Activated CD4-positive, alpha-beta T cell treated with anti-CD3 and anti-CD28 coated beads for 36 hours (primary cell): ENCODE measurements at places on chromosomes 11 and 22.

GRCh38 chr11:77884186-77884828 lies 63.4 kb downstream of the AAMDC start:
- no peak for DNase-seq

GRCh38 chr11:6431861-6432260 lies 8.9 kb downstream of the HPX start:
- no peak for DNase-seq

DNA sequence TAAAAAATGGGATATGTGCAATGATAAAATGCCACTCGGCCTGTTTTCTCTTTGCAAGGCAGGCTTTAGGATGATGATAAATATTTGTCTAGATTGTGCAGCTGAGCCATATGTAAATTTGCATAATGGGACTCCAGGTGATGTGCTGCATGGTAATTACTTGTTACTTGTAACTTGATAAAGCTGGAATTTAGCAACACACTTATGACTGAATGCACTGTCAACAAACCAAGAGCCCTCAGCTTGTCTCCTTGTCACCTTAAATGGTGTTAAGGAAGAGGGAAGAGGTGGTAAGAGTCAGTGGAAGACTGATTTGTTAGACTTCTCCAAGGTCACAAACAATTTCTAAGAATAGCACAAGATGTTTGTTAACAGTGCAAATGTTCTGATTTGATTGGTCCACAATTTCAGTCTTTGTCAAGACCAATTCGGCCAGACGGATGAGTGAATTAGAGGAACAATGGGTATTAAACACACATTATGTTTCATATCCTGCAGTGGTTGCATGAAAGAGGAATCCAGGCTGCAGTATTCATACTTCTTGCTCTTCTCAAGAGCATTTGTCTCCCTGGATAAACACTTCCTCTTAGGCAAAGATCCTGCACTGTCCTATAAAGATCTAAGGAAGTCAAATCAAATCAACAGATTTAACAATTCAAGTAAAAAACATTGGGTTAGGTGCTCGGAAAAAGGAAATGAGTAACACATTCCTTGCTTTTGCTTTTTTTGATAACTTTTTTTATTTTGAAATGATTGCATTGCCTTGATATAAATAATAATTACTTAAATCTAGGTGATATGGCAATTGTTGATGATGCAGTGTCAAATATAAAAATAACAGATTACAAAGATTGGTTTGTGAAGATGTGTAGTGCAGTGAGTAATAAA lies 448.3 kb upstream of the DDI1 start:
- no peak for DNase-seq

- DNase-seq: no peak
Observed at GRCh38 chr11:69601011-69601975, 39.7 kb upstream of the CCND1 start.

GRCh38 chr11:2399488-2400068 lies 972 bp upstream of the TSSC4 start:
- DNase-seq: peak; percentile 48

GRCh38 chr11:35911616-35912165 lies 32.2 kb upstream of the LDLRAD3 start:
- no peak for DNase-seq

GRCh38 chr11:13262096-13262495 lies 15.5 kb upstream of the BMAL1 start:
- DNase-seq: no peak

DNA sequence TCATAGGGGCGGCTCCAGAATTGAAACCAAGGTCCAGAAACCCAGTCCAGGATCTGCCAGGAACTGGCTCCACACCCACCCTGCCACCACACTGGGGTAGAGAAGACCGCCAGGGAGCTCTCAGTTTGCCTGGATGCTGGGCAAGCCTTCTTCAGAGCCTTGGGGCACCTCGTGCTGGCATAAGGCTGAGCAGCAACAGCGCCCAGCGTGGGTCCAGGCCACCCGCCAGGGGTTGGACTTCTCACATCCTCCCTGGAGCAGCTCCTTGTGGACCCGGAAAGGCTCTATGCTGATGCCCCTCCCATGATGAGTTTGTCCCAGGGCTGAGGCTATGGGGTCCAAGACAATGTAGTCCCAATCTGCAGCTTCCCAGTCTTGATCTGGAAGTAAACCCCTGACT lies 29.7 kb downstream of the ALX4 start:
- no peak for DNase-seq

GRCh38 chr11:40291741-40292140 lies 1167.7 kb downstream of the LRRC4C start:
- DNase-seq: no peak

GRCh38 chr22:26483439-26484359 lies at the start of the genes HPS4 and SRRD:
HPS4 (minus strand) TSS chr22:26483783; CDS start chr22:26481762, 2,021 bp downstream.
SRRD (plus strand) TSS chr22:26483877; CDS start chr22:26483891, 14 bp downstream.
- peak; percentile 95 for DNase-seq

DNA sequence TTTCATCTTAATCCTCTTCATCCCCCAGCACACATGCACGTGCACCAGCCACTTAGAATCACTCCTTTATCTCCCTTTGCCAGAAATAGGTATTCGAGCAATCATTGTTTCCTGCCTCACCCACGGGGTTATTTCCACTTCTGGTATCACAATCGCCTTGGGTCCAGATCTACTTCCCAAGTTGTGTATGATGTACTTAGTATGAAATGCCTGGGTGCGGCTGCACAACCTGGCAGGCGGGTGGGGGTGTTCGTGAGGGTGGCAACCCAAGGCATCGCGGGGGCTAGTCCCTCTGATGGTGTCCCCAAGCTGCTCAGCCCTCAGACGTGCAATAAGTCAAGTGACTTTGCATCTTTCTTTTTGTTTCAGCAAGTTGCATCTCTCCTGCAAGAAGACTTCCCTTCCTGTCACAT lies 475.6 kb downstream of the MIAT start:
- no peak for DNase-seq

GRCh38 chr11:9955391-9955790 lies 291.5 kb downstream of the SWAP70 start:
- DNase-seq: no peak

- no peak for DNase-seq
Observed at GRCh38 chr22:39621826-39622225, 51.3 kb downstream of the CACNA1I start.

- no peak for DNase-seq
Observed at GRCh38 chr22:46588279-46589140, 31.7 kb upstream of the GRAMD4 start.

- no peak for DNase-seq
Observed at GRCh38 chr11:134512061-134512460, 100.0 kb upstream of the B3GAT1 start.

DNA sequence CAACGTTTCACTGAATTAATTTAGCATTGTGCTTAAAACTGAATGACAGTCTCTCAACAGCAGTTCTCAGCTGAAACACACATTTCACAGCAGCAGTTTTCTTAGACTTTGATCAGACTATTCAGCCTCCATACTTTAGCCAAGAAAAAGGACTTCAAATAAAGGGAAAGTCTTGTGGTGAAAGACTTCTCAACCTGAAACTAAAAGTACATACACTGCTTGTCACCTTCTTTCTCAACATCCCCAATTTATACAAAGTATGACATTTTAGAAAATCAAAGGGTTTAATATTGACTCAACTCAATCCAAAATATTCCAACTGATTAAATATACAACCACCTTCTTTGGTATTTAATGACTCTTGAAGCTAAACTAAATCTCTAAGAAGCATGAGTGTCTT lies 419.0 kb downstream of the LRRC4C start:
- no peak for DNase-seq

- DNase-seq: no peak
Observed at GRCh38 chr11:103465555-103466140, 356.4 kb downstream of the DYNC2H1 start.

DNA sequence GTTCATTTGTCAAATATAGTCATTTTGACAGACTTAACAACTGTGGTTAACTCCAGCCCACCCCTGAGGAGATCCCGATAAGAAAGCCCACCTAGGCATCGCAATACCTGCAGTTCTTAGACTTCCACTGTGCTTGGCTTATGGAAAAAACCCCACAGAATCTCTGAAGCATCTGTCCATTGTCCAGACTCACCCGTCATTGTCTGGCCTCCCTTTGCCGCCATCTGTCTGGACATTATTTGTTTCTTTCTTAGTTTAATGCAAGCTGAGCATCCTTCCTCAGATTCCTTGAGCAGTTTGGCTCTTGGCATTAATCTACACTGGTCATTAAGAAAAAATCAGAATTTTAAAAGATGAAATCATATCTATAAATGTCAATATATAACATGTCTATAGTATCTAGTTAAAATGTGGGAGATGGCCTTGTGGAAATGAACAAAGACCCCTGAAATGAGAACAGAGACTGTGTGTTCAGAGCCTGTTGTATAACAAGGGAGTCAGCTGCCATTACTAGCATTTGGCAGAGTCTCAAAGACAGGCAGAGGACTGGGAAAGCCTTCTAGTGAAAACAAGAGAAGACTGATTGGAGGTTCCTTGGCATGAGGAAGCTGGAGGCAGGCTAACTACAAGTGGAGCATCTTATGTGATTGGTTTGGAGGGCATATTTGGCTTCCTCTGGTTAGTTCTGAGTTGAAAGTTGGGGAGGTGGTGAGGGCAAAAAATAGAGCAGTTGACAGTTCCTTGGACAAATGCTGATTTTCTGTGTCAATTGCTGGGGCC lies 80.4 kb downstream of the SPON1 start:
- DNase-seq: no peak

GRCh38 chr11:30159546-30159945 lies 71.3 kb upstream of the FSHB start:
- no peak for DNase-seq

DNA sequence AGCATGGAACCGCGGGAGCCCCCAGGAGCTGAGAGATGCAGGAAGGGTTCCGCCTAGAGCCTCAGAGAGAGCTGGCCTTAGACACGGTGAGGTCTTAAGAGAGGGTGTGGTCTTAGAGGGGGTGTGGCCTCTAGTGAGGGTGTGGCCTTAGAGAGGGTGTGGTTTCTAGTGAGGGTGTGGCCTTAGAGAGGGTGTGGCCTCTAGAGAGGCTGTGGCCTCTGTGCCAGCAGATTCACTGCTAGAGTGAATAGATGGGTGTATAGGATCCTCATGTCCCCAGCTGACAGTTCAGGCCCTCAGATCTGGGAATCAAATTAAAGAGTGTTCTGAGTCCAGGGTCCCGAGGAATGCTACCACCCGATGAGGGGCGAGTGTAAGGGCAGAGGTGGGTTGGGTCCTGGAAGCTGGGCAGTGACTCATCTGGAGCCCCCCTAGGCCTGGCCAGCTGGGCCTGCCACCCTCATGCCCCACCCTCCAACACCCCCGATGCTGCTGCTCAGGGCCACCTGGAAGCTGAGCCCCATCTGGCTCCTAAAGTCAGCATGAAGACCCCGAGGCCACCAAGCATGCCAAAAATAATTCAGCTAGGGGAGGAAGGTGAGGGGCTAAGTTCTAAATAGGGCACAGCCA lies 49.5 kb downstream of the IGF2 start:
- peak; percentile 66 for DNase-seq

- DNase-seq: no peak
Observed at GRCh38 chr11:31802609-31802989, 8.5 kb downstream of the PAX6 start.

DNA sequence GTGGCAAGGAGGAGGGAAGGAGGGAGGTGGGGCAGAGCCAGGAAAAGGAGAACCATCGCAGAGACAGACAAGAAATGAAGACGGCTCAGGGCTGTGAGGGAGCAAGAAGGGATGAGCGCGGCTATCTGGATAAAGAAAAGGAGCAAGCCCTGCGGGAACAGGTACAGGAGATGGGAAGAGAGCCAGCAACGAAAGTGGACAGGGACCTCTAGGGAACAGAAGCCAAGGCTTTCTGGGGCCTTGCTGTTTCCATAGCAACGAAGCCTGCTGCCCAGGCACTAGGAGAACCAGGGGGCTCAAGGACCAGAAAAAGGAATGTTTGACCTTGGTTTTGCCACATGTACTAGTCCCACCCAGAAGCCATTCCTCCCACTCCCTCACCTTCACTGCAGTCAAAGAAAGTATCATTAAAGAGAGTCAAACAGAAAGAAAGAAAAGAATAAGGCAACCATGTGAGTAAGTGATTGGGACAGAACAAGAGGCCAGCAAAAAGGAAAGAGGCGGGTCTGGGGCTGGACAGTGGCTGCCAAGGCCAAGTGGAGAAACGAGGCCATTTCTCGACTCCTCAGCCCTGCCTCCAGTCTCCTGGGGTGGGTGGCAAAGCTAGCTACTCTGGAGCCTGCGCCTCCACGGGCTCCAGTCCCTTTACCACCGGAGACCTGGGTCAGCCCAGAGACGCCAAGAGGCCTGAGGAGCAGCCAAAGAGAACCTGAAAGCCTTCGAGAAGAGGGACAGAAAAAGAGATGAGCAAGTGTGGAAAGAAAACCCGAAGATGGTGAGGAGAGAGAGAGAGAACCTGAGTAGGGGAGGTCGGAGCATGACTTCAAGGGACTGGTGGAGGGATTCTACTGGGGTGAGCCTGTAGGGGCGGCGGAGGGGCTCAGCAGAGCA lies 35.1 kb downstream of the NRXN2 start:
- DNase-seq: no peak

GRCh38 chr11:44229098-44229497 lies 80.8 kb downstream of the ALX4 start:
- no peak for DNase-seq

GRCh38 chr22:38831166-38831945 lies 12.5 kb downstream of the NPTXR start:
- DNase-seq: no peak

DNA sequence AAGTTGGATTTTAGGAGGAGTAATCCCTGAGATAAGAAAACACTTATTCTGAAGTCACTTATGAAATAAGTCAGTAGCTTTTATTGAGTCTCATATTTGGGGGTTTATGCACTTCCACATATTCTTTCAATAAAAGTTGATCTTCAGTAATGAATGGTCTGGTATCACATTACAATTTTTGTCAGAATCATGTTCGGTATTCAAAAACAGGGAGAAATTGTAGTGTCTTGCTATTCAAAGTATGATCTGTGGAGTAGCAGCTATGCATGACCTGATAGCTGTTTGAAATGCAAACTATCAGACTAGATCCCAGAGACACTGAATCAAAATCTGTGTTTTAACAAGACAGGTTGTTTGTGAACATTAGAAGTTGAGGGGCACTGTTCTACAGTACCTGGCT lies 857.6 kb downstream of the METTL15 start:
- no peak for DNase-seq
